ENCODE measurements at places on chromosomes 1 and 21.

- DNase-seq = peak; percentile 46
Measured at GRCh38 chr1:111747282-111747734, 8.1 kb upstream of the INKA2 start.

DNA sequence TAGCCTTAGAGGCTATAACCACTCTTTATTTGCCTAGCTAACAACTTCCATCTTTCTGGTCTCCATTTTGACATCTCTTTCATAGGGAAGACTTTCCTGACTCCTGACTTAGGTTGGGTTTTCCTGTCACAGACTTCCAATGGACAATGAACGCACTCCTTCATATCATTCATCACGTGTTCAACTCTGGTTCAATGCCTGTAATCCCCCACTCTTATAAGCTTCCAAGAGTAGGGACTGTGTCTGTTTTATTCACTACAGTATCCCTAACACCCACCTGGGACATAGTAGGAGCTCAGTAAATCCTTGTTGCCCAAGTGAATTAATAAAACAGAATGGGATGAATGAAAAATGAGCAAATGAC, 4.6 kb downstream of the SLAMF1 start:
- DNase-seq = no peak

DNA sequence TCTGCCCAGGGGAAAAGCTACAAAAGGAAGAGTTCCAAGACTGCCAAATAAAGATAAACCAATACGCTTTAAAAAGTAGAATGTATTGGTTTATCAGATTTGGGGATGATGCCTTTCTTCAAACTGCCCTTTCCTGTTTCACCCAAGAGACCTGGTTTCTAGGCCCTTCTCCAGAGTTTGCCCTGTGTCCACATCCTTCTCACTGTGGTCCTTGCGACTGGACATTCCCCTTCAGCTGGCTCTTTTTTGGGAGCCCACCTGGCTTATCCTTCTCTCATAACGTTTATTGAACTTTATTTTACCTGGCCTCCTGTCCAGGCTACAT, 490 bp upstream of the CZIB start:
- DNase-seq = no peak

- no peak for DNase-seq
Measured at GRCh38 chr1:185880779-185881333, 146.7 kb downstream of the HMCN1 start.

DNA sequence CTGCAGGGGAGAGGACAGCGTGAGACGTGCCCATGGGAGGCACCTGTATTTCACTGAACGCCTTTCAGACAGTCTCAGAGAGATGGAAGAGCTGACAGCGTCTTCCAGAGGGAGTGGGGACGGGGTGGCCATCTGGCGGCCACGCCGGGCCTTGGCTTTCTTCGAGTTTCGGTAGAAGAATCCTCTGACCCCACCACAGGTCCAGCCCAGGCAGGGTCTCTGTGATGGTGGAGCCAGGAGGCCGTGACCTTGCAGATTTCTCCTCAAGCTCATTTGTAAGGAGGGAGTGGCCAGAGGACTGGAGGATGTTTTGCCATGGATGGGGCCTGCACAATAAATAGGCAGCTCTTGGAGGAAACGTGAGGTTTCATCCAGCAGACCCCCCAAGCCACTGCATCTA, 47.6 kb upstream of the ADARB1 start:
- no peak for DNase-seq

- no peak for DNase-seq
Measured at GRCh38 chr1:101260556-101261350, 23.9 kb downstream of the S1PR1 start.

DNA sequence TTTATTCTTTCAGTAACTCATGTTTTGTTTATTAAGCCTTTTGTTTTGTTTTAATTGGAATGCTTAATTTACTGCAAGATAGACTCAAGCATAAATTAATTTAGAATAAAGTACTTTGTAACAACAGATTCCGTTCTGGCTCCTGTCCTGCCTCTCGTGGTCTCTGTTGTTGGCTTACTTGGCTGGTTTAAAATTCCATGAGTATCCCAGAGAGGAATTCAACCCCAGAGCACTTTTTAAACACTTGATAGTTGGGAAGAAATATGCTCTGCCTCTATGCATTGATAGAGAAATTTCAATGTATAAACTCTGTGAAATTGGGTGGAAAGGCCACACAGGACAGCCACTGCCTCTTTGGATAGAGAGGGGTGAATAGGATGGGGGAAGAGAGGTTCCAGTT, 89.7 kb downstream of the ATP5PO start:
- no peak for DNase-seq

- DNase-seq = no peak
Measured at GRCh38 chr1:59384443-59384842, 87.5 kb downstream of the FGGY start.

GRCh38 chr21:41396558-41397075, 29.4 kb upstream of the MX1 start:
- no peak for DNase-seq

DNA sequence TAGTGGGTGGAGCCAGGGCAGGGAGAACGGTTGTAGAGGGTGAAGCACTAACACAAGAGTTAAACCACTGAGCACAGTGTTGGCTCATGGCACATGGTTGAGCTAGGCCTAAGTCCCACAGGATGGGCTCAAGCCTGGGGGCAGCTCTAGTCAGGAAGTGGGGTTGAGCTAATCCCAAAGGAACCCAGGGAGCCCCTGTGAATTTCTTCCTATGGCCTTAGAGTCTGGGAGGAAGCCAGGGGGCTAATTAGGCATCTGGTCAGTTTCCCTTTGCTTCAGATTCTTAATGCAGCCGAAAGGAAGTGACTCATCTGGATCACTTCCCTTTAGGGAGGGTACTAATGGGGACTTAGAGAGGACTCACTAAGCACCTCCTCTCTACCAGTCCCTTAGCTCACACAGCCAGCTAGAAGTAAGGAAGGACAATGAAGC, 10.1 kb downstream of the CFAP45 start:
- peak; percentile 60 for DNase-seq

- peak; percentile 88 for DNase-seq
Measured at GRCh38 chr1:110963691-110964454, at the start of gene LRIF1. Gene LRIF1, minus strand, starts transcription at chr1:110963922. Its CDS starts 234 bp downstream, at chr1:110963688.

DNA sequence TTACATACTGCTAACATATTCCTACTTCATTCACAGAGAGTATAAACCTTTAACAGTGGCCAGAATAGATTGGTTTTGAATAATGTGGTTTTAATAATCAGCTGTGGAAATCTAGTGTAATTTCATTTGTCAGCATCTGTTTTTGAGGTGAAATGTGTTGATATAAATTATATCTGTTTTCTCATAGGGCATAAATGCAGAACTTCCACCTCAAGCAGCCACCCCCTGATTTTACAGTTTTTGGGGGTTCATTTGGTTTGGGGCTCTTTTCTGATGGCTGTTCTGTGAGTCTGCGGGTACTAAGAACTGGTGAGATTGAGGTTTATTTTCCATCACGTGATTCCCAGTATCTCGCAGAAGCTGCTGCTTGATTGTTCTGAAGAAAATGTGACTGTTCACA, 23.2 kb downstream of the EDARADD start:
- DNase-seq = no peak

- no peak for DNase-seq
Measured at GRCh38 chr1:213067352-213067751, 16.3 kb downstream of the RPS6KC1 start.

- no peak for DNase-seq
Measured at GRCh38 chr1:208101661-208102431, 142.3 kb downstream of the PLXNA2 start.

DNA sequence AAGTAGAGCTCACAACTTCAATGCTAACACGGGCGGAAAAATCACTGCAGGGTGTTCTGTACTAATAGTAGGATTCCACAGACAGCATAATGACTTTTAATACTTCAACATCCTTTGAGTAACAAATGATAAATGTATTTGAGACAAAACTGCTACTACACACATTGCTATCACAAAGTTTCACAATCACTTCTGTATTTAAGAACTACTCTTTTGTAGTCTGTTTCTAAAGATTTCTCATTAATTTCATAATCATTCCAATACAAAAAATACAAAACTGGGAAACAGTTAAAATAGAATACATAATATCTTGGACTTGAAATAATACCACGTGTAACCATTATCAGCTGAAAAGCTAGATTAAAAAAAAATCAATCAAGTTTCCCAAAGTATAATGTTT, 2.7 kb downstream of the HMGN1 start:
- DNase-seq = no peak

GRCh38 chr1:230632273-230632873, 9.9 kb upstream of the COG2 start:
- DNase-seq = no peak

DNA sequence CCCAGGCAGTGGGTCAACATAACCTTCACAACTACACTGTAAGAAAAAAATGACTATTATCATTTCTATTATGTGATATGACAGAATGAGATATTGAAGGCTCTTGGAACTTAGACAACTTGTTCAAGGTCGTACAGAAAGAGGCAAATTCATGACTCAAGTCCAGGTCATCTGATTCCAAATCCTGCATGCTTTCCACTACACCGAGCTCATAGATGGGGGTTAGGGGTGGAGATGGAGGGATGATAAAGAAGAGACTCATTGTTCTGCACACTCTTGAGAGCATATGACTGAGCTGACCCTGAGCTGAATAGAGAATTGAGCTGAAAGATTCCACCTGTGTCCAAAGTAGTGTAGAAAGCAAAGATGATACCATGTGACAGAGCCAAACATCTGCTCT, 2.8 kb downstream of the FCRL6 start:
- DNase-seq = no peak

DNA sequence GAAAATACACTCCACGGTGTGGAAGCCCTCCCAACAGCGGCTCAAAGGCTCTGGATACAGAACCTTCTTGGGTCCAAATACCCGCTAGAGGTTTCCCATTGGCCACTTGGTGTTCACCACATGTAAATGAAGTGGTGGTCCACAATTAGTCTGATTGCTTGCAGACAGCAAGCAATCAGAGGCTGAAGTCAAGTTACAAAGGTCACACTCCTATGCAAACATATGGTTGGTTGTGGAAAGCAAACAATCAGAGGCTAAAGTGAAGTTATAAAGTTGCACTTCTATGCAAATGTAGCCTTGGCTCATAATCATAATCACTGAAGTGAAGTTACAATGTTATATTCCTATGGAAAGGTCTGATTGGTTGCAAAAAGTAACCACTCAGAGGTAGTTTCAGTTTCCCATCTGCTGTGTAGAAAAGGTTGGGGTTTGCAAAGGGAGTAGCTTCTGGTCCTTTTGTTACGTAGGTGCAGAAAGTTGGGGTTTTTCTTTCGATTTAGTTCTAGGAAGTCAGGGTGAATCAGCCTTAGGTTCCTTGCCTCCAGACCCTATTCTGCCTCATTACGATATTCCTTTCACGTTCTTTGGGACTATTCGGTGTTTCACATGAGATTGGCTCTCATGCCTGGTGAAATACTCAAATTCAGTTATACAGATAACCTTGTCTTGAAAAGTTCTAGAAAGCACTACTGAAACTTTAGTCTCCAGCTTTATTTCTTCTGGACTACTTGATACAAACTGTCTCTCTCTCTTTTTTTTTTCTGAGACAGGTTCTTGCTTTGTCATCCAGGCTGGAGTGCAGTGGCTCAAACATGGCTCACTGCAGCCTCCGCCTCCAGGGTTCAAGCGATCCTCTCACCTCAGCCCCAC, 36.7 kb upstream of the MTF2 start:
- no peak for DNase-seq

DNA sequence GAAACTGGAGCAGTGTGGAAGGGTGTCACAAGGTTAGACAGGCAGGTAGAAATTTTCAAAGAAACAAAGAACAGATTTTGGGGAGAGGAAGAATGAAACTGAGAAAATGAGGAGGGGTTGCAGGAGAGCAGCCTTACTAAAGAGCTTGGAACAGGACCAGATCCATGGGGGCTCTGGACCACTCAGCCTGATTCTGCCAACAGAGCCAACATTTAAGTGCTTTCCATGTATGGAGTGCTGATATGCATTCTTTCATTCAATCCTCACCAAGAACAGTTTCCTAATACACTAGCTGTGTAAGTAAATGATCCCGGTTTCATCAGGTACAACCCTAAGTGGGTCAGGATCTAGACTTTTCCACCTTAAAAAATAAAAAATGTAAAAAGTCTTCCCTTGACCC, 16.2 kb downstream of the LPGAT1 start:
- DNase-seq = no peak

- no peak for DNase-seq
Measured at GRCh38 chr1:234545517-234546386, 64.2 kb downstream of the IRF2BP2 start.

- DNase-seq = no peak
Measured at GRCh38 chr1:81799939-81800694, 617 bp upstream of the ADGRL2 start.
